ENCODE measurements at places on chromosomes 5 and 9. TPM values are rescaled to one million over a fixed set of nuclear protein-coding genes. Genes with fewer than 3 reads are reported as not detected.
A peak's percentile ranks its signal among the peaks of the same experiment; 100 is the strongest.

Gene PPWD1
- 11.6 TPM for total RNA-seq

Gene ECM2
- not detected for total RNA-seq

Gene ARID3C
- total RNA-seq, result not detected

Gene SAPCD2
- 134 TPM for total RNA-seq

Gene PCDHGA5
- 0.98 TPM for total RNA-seq

Gene BTNL8
- total RNA-seq, result 0.23 TPM

Gene CD274
- total RNA-seq, result 3.8 TPM

Gene GKAP1
- 2.6 TPM for total RNA-seq

GRCh38 chr5:27947088-27947487 lies 908.7 kb upstream of the CDH9 start:
- no peak overlapping the region for H3K27ac ChIP-seq
- no peak overlapping the region for H3K4me3 ChIP-seq
- H3K36me3 ChIP-seq, result no peaks in the 10 kb centered on the region
- no peaks in the 10 kb centered on the region for H3K27me3 ChIP-seq
- no peaks in the 10 kb centered on the region for H3K4me1 ChIP-seq

GRCh38 chr5:79795764-79796398 lies 106.2 kb downstream of the CMYA5 start:
- H3K27me3 ChIP-seq, result no peaks in the 10 kb centered on the region
- no peaks in the 10 kb centered on the region for H3K4me1 ChIP-seq
- H3K27ac ChIP-seq, result no peak overlapping the region
- no peaks in the 10 kb centered on the region for H3K36me3 ChIP-seq
- DNase-seq, result no peak
- H3K4me3 ChIP-seq, result no peak overlapping the region

GRCh38 chr9:113888336-113888735 lies 12.2 kb downstream of the ZNF618 start:
- H3K4me1 ChIP-seq, result no peaks in the 10 kb centered on the region
- DNase-seq, result no peak
- H3K27me3 ChIP-seq, result no peaks in the 10 kb centered on the region
- no peak overlapping the region for H3K27ac ChIP-seq
- H3K36me3 ChIP-seq, result no peaks in the 10 kb centered on the region
- H3K4me3 ChIP-seq, result no peak overlapping the region

DNA sequence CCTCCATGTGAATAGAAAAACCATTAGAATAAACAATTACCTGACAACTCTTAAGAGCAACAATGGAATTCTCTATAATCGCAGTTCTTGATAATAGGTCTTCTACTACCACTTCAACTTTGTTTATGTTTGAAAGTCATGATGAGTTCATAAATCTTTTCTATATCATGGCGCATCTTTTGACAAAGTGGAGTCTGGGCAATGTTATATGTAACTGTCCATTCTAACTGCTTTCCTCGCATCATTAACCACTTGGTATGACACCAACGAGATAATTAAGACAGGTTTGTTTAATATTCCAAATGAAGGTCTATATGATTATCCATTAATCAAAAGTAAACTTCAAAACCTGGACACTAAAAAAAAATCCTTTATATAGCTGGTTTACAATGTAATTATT lies 272.0 kb downstream of the DENND1A start:
- H3K27ac ChIP-seq, result no peak overlapping the region
- DNase-seq, result no peak
- no peaks in the 10 kb centered on the region for H3K4me1 ChIP-seq
- H3K27me3 ChIP-seq, result no peaks in the 10 kb centered on the region

DNA sequence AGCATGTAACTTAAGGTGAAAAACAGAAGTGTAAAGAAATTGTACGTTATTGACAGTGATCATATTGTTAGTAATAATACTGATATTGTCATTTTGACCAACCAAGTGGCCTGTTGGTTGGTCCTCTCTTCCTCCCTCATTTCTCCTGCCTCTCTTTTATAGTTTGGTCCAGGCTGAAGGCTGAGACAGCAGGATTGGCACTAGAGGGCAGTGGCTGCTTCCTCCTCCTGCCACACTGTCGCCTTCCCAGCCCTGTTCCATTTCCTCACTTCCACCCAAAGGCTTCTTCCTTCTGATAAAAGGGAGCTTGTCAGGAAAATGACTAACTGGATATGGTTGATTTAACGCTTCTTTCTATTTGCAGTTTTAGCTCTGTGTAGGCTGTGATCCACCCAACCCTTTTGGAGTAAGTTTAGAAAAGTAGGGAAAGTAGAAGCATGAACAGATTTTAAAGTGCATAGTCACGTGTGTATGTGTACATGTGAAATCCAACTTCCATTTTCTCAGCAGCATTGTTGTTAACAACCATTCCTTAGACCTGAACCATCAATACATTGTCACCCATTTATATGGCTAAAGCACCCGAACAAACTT lies 35.6 kb downstream of the PTCD2 start:
- H3K4me1 ChIP-seq, result peaks cover 9% of the 10 kb centered on the region
- DNase-seq, result peak; percentile 61
- no peaks in the 10 kb centered on the region for H3K27me3 ChIP-seq
- H3K27ac ChIP-seq, result no peak overlapping the region
- H3K36me3 ChIP-seq, result no peaks in the 10 kb centered on the region

DNA sequence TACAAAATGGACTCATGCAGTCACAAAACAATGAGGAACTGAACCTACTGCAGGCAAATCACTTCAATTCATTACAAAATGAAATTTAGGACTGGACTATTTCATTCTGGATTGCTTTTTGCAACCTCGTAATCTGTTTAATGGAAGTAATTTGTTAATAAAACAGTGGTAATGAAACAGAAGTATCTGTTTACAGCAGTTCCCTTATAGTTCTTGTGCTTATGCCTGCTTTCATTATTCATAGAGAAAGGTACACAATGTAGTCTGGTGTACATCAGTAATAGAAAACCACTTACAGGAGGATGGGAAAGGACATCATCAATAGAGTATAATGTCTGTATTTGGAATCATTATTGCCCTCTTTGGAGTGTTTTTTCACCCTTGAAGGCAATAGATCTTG lies 389.2 kb upstream of the NUDT12 start:
- no peak for DNase-seq
- H3K4me1 ChIP-seq, result no peaks in the 10 kb centered on the region
- H3K4me3 ChIP-seq, result no peak overlapping the region
- no peak overlapping the region for H3K27ac ChIP-seq
- H3K36me3 ChIP-seq, result no peaks in the 10 kb centered on the region

GRCh38 chr5:141790630-141791029 lies 87.6 kb downstream of the PCDH1 start:
- no peaks in the 10 kb centered on the region for H3K4me1 ChIP-seq
- no peak for DNase-seq
- no peak overlapping the region for H3K4me3 ChIP-seq
- no peak overlapping the region for H3K27ac ChIP-seq
- no peaks in the 10 kb centered on the region for H3K36me3 ChIP-seq
- H3K27me3 ChIP-seq, result no peaks in the 10 kb centered on the region

DNA sequence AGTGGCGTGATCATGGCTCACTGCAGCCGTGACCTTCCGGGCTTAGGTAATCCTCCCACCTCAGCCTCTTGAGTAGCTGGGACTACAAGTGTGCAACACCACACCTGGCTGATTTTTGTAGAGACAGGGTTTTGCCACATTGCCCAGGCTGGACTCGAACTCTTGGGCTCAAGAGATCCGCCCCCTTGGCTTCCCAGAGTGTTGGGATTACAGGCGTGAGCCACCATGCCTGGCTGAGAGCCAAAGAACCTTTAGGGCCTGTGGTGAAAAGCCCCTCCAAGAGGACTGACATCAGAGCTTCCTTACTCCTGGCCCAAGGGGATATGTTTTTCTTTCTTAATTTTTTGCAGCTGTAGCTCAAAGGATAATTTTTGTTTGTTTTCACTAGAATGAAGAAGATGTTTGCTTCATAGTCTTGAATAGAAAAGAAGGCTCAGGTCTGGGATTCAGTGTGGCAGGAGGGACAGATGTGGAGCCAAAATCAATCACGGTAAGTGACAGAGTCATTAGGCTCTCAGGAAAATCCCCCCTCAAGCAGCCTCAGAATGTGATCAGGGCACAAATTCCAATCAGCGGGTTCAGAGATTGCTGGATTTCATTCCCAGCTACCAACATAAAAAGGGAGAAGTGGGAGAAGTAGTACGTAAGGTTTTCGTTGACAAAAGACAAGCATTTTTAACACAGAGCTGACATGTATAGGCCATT lies 77.1 kb downstream of the GOLPH3 start:
- no peak for DNase-seq
- H3K27ac ChIP-seq, result no peak overlapping the region
- H3K36me3 ChIP-seq, result no peaks in the 10 kb centered on the region
- no peaks in the 10 kb centered on the region for H3K4me1 ChIP-seq

GRCh38 chr9:134492281-134492691 lies 149.3 kb upstream of the COL5A1 start:
- no peak for DNase-seq
- H3K27me3 ChIP-seq, result no peaks in the 10 kb centered on the region
- no peak overlapping the region for H3K27ac ChIP-seq
- no peak overlapping the region for H3K4me3 ChIP-seq
- no peaks in the 10 kb centered on the region for H3K36me3 ChIP-seq

DNA sequence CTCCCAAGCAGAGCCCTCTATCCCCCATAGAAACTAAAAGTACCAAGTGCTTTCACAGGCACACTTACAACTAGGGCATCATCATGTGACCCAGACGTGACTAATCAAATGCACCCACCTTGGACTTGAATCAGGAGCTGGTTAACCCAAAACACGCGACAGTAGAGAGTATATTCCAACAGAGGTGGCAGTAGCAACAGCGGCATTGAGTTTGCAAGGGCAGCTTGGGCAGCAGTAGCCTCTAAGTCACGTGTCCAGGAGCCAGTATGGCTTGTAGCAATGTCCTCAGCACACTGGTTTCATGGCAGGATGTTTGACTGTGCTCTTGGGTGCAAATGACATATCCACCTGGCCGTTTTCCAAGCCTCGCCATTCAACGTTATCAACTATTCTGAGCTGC lies 73.4 kb upstream of the DNAH5 start:
- DNase-seq, result no peak
- no peak overlapping the region for H3K4me3 ChIP-seq
- H3K36me3 ChIP-seq, result no peaks in the 10 kb centered on the region
- no peaks in the 10 kb centered on the region for H3K27me3 ChIP-seq
- no peak overlapping the region for H3K27ac ChIP-seq

- peaks cover 3% of the 10 kb centered on the region for H3K36me3 ChIP-seq
- no peaks in the 10 kb centered on the region for H3K27me3 ChIP-seq
Measured at GRCh38 chr5:142325725-142326479, 1.1 kb upstream of the SPRY4 start.

DNA sequence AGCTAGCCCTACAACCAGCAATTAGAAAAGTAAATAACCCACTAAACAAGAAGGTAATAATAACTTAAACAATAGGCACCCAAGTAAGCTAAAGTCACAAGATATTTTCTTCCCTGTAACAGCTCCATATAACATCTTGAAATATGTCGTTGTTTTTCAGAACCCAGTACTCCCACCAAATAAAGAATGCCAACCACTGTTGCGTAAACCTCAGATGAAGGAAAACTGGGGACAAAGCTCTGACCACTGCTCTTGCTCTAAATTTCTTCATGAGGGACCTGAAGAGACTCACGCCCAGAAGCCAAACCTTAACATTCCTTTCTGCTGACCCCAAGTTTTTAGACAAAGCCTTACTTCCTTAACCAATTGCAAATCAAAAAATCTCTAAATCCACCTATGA lies 267.7 kb upstream of the GAS1 start:
- no peak for DNase-seq
- H3K36me3 ChIP-seq, result no peaks in the 10 kb centered on the region
- no peaks in the 10 kb centered on the region for H3K4me1 ChIP-seq
- H3K27me3 ChIP-seq, result no peaks in the 10 kb centered on the region

- DNase-seq, result no peak
- no peak overlapping the region for H3K27ac ChIP-seq
- peaks cover 31% of the 10 kb centered on the region for H3K4me1 ChIP-seq
- H3K4me3 ChIP-seq, result peak overlapping the region; percentile 90
Measured at GRCh38 chr5:140555747-140556312, 1.4 kb downstream of the SRA1 start.

- no peak for DNase-seq
- no peaks in the 10 kb centered on the region for H3K27me3 ChIP-seq
- H3K4me3 ChIP-seq, result no peak overlapping the region
- peaks cover 8% of the 10 kb centered on the region for H3K4me1 ChIP-seq
- no peaks in the 10 kb centered on the region for H3K36me3 ChIP-seq
Measured at GRCh38 chr5:150138551-150139265, 16.9 kb downstream of the PDGFRB start.

- H3K36me3 ChIP-seq, result no peaks in the 10 kb centered on the region
- no peak overlapping the region for H3K27ac ChIP-seq
- no peak for DNase-seq
- H3K4me1 ChIP-seq, result no peaks in the 10 kb centered on the region
- no peaks in the 10 kb centered on the region for H3K27me3 ChIP-seq
Measured at GRCh38 chr9:20014168-20014567, 225.3 kb upstream of the SLC24A2 start.

- no peaks in the 10 kb centered on the region for H3K36me3 ChIP-seq
- H3K4me3 ChIP-seq, result peak overlapping the region; percentile 31
- peak; percentile 91 for DNase-seq
- no peaks in the 10 kb centered on the region for H3K27me3 ChIP-seq
Measured at GRCh38 chr5:43314724-43315123, 1.5 kb upstream of the HMGCS1 start.

GRCh38 chr9:120197605-120198004 lies 382.4 kb downstream of the CDK5RAP2 start:
- H3K27me3 ChIP-seq, result no peaks in the 10 kb centered on the region
- H3K27ac ChIP-seq, result no peak overlapping the region
- no peaks in the 10 kb centered on the region for H3K36me3 ChIP-seq
- DNase-seq, result no peak

DNA sequence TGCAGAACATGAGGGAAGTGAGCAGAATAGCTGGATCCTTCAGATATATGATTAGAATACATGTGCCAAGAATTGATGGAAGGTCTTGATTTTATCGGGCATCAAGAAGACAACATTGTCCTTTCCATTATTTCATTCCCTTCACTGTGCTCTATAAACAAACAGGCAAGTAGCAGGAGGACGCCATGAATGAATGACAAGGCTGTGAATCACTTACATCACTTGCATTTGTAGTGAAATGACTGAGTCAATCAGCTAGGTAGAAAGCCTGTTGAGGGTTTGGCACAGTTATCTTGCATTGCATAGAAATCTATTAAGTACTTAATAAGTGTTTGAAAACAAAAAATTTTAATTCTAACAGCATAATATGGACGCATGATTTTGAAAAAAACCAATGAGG lies 548.8 kb upstream of the IZUMO3 start:
- H3K36me3 ChIP-seq, result no peaks in the 10 kb centered on the region
- peak; percentile 38 for DNase-seq
- H3K27me3 ChIP-seq, result no peaks in the 10 kb centered on the region

DNA sequence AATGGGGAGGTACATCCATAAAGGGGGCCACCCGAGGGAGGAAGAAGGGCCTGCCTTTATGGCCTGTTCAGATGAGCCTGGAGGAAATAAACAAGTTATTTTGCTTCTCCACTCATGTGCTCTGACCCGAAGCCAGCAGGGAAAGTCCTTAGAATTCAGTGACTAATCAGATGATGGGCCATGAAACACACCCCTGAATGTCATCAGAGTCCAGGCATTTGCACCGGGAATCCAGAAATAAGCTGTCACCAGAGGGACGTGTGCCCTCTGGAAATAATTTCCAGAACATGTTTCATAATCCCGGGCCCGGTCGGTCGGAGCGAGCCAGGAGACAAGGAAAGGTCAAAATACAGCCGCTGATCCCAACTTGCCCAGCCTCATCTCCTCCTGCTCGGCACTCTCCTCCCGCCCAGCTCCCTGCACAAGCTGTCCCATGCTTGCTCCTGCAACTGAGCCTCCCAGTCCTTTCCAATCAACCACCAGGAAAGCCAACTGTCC lies 73.6 kb upstream of the ZNF622 start:
- H3K36me3 ChIP-seq, result no peaks in the 10 kb centered on the region
- no peak overlapping the region for H3K4me3 ChIP-seq
- DNase-seq, result peak; percentile 94
- H3K27ac ChIP-seq, result peak overlapping the region; percentile 3
- no peaks in the 10 kb centered on the region for H3K27me3 ChIP-seq

All from PC-3 (cell line).